Large intestine (tissue), 12 donors: ENCODE measurements at places on chromosomes 4 and X. TPM values are rescaled to one million over a fixed set of nuclear protein-coding genes. Genes with fewer than 3 reads are reported as not detected.

Gene ING2
- 30.8 TPM for polyA plus RNA-seq

Gene ASB9
- 3.8 TPM for polyA plus RNA-seq

Gene ADAMTS3
- polyA plus RNA-seq, result 2.2 TPM

Gene HSD17B13
- polyA plus RNA-seq, result 0.49 TPM

Gene SMIM31
- polyA plus RNA-seq, result 23.4 TPM

Gene GABRG1
- 0.03 TPM for polyA plus RNA-seq

Gene KIF4A
- 7.7 TPM for polyA plus RNA-seq

- no peak for DNase-seq
These were observed 212.1 kb upstream of the POF1B start for GRCh38 chrX:85591536-85591935.

DNA sequence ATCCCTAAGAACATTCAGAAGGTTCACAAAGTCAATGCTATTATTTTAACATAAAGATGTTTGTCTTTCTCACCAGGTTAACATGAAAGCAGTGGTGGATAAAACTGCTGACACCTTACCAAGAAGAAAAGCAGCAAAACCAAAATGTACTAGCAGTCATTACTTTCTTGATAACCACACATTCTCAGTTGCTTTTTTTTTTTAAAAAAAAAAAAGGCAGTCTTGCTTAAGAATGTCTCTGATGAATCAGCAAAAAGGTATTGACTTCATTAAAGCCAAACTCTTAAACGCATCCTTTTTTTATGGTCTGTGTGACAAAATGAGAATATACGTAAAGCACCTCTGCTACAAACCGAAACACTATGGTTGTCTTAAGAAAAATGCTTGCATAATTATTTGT is 31.9 kb downstream of the CDKL2 start:
- no peak for DNase-seq

- DNase-seq, result no peak
These were observed 11.3 kb upstream of the RBMXL3 start for GRCh38 chrX:115177932-115178331.

- DNase-seq, result no peak
These were observed 626.5 kb upstream of the CPEB2 start for GRCh38 chr4:14375816-14376215.

DNA sequence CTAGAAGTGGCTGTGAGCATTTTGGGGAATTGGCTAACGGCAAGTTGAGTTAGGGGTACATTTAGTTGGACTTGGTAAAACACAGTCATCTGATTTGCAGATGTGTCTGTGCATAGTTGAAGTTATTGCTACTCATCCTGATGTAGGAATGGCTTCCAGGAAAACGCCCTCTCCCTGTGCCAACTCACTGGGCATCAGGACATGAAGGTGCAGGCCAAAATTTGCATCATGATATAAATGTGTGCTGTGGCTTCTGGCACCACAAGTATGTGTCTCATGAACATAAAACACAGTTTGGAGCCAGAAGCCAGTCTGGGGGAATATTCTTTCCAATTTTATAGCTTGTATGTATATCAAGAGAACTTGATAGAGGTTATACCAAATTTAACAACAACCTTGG is 54.2 kb upstream of the CBR4 start:
- no peak for DNase-seq

GRCh38 chrX:10415306-10416001 is 204.9 kb downstream of the MID1 start:
- no peak for DNase-seq

DNA sequence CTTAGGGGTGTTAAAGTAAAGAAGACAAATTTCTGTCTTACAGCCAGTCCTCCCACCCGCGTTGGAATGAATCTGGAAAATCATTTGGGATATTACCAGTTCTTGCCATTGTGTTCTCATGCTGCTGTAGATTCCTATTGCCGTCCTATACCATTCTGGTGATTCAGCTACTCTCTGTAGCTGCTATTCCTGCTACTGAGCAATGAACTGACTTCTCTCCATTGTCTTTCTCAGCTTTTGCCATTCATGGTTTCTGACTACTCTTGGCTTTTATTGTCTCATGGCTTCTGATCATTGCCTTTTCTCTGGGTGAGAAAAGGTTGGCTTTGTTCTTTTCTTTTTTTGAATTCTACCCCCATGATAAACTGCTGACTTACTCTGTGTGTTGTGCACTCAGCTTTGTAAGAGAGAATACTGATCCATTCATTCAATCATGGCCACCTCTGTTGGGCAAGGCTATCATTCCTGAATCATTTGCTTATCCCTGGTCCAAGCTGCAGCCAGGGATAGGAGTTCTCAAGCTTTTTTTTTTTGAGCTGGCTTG is 27.7 kb upstream of the METAP1 start:
- DNase-seq, result no peak

- DNase-seq, result no peak
These were observed 793.4 kb upstream of the FRG1 start for GRCh38 chr4:189147005-189147929.

GRCh38 chr4:10061650-10062415 is 40.5 kb upstream of the SLC2A9 start:
- no peak for DNase-seq

- no peak for DNase-seq
These were observed 69.9 kb upstream of the FBXW7 start for GRCh38 chr4:152605641-152606335.

- DNase-seq, result no peak
These were observed 39.1 kb upstream of the TMEM184C start for GRCh38 chr4:147578051-147578476.

GRCh38 chr4:108529984-108530905 is 90.1 kb upstream of the RPL34 start:
- no peak for DNase-seq

GRCh38 chr4:71974681-71975080 is 57.1 kb upstream of the NPFFR2 start:
- DNase-seq, result no peak

DNA sequence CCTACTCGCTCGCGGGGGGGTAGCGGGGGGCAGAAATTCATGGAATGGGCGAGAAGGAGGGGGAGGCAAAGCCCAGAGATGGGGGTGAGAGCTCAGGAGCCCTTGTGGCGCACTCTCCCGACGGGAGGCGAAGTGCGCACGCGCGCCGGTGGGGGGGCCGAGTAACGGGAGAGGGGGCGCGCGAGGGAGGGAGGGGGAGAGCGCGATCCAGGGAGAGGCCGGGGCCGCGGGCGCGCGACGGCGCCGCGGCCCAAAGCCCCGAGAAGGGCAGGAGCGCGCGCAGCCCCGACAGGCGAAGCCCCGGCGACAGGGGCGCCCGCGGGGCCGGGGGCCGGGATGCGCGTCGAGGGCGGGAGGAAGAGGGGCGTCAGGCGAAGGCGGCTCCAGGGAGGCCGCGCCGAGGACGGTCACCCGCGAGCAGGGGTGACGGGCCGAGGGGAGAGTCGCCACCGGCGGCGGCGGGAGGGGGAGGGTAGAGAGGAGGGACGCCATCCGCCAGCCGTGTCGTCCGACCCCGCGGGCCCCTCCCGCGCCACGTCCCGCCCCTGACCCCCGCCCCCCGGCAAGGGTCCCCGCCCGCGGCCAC is 421 bp downstream of the MECP2 start:
- DNase-seq, result peak; percentile 62

DNA sequence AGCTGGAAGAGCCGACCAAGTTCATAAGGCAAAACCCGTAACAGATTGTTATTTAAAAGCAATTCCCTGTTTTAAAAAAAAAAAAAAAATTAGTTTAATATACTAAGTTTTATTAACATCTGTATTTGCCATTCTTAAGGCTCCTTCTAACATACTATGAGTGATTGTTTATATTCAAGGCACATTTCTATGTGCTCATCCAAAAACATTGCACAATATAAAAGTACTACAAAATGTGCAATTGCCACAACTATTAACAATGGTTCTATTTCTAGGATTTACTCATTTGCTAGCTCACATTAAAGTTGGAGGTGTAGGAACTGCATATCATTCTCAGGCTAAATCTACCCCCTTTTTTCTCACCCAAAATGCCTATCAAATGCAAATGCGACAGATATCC is 46.1 kb downstream of the CNOT6L start:
- DNase-seq, result no peak

GRCh38 chr4:54929459-54929858 is 195.9 kb downstream of the KDR start:
- no peak for DNase-seq

DNA sequence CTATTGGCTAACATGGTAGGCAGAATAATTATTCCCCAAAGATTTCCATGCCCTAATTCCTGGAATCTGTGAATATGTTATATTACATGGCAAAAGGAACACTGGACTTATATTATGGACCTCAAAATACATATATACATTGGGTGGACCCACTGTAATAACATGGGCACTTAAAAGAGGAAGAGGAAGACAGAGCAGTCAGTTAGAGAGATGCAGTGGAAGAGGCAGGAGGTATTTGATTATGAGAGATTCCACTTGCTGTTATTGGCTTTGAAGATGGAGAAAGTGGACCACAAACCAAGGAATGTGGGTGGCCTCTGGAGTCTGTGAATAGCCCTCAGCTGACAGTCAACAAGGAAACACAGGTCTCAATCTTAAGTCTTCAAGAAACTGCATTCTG is 14.0 kb upstream of the ART3 start:
- DNase-seq, result no peak

DNA sequence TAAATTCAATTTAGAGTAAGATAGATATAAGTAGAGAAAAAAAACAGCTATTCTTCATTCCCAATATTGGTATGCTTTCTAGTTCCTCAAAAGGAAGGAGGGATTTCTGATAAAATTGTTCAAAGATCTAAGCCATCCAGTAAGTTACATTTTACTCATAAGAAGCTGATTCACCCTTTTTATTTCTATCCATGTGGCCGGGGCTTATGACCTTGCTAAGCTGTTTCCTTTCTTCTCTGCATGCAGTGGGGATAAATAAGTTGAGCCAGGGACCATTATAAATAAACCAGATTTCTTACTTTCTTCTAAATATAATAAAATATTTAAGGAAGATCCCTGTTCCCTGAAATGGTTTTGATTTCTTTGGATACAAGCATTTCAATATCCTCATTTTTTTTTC is 502.3 kb downstream of the PDHA2 start:
- no peak for DNase-seq

- DNase-seq, result no peak
These were observed 78.4 kb downstream of the LUZP4 start for GRCh38 chrX:115367951-115368350.

GRCh38 chr4:11429699-11430045 is 978 bp upstream of the HS3ST1 start:
- no peak for DNase-seq

- no peak for DNase-seq
These were observed 366.5 kb downstream of the FAT4 start for GRCh38 chr4:125681240-125681639.

- no peak for DNase-seq
These were observed 80.8 kb upstream of the ANK2 start for GRCh38 chr4:112968451-112969159.

DNA sequence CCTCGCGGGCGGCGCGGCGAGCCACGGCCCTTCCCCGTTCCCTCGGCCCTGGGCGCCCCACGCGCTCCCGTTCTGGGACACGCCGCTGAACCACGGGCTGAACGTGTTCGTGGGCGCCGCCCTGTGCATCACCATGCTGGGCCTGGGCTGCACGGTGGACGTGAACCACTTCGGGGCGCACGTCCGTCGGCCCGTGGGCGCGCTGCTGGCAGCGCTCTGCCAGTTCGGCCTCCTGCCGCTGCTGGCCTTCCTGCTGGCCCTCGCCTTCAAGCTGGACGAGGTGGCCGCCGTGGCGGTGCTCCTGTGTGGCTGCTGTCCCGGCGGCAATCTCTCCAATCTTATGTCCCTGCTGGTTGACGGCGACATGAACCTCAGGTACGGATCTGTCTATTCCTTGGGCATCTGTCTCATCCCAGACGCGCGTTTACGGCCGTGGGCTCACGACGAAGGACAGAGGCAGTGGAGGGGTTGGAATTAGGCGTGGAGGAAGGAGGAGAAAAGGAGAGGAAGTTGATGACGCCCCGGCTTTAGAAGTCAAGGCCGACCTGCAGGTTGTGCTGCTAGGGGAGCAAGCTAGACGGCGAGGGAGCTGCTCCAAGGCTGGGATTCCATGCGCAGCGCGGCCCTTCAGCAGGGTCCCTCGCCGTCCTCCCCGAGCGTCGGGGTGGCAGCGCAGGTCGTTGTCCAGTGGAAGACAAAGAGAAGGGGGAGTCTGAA is 792 bp downstream of the SLC10A4 start:
- peak; percentile 21 for DNase-seq

DNA sequence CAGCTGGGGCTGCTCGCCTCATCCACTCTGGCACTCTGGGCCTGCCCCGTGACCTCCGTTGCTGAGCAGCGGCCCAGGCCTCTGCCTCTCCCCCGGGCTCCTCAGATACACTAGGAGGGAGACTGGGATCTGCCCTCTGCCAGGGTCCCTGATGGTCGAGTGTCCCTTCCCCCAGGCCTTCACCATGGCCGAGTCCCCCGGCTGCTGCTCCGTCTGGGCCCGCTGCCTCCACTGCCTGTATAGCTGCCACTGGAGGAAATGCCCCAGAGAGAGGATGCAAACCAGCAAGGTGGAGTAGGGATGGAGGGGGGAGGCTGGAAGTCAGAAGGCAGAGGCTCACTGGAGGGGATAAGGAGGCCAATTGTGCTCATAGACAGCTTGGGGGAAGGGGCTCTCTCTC is 1.7 kb downstream of the GDPD2 start:
- DNase-seq, result no peak

DNA sequence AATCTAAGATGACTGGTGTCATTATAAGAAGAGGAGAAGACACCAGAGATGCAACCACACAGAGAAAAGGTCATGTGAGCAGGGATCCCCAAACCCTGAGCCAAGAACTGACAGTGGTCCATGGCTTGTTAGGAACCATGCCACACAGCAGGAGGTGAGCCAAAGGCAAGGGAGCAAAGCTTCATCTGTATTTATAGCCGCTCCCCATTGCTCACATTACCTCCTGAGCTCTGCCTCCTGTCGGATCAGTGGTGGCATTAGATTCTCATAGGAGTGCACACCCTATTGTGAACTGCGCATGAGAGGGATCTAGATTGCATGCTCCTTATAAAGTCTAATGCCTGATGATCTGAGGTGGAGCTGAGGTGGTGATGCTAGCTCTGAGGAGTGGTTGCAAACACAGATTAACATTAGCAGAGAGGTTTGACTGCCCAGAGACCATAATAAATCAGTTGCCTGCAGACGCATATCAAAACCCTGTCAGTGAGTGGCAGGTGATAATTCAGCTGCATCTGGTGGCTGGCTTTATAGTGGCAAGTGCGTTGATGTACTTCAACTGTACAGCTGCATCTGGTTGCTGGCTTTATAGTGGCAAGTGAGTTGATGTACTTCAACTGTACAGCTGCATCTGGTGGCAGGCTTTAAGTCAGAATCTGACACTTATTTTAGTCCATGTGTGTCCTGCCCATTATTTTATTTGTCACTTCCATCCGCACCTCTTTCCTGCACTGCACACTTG is 19.8 kb upstream of the CXCL2 start:
- no peak for DNase-seq

DNA sequence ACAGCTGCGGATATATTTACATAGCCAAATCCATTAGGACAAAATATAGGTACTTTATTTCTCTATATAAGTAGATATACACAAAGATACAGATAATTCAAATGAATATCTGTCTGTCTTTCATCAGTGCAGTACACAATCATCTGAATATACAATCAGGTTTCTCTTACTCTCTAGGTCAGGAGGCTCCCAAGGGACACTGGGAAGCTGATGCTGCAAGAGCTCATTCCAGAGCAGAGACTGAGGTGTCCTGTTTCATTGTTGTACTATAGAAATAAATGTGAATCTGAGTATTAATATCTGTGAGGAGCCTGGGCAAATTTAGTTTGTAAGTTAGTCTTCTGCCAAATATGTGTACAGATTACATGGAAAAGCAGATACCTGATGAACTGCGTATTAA is 4.2 kb downstream of the TLL1 start:
- no peak for DNase-seq

GRCh38 chr4:7041246-7041645 is 1.9 kb upstream of the TADA2B start:
- no peak for DNase-seq

GRCh38 chr4:163681208-163681821 is 186.8 kb downstream of the TMA16 start:
- peak; percentile 14 for DNase-seq
